ENCODE measurements at places on chromosomes 5 and 9.

DNA sequence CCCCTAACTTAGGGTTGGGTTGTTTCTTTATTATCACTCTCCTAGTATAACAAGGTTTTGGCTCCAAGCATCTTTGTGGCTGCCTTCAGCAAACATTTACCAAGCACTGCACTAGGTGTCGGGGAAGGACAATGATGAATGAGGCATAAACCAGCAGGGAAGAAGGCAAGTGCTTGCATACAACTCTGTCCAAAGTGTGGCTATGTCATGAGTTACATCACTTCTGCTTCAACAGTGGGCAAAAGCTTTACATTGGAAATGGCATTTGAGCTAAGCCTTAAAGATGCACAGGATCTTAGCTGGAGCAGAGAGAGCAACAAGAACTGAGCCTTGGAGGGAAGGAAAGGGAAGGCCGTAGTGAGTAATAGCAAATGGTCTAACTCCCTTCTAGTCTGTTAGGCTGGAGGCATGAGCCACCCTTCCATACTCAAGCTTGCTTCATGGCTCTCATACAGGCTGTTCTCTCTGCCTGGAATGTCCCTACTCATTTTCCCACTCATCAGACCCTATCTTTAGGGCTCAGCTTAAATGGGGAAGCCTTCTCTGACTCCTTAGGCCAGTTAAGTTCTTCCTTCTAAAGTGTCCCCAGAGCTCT, 121.8 kb downstream of the SEMA6A start:
- DNase-seq: no peak

DNA sequence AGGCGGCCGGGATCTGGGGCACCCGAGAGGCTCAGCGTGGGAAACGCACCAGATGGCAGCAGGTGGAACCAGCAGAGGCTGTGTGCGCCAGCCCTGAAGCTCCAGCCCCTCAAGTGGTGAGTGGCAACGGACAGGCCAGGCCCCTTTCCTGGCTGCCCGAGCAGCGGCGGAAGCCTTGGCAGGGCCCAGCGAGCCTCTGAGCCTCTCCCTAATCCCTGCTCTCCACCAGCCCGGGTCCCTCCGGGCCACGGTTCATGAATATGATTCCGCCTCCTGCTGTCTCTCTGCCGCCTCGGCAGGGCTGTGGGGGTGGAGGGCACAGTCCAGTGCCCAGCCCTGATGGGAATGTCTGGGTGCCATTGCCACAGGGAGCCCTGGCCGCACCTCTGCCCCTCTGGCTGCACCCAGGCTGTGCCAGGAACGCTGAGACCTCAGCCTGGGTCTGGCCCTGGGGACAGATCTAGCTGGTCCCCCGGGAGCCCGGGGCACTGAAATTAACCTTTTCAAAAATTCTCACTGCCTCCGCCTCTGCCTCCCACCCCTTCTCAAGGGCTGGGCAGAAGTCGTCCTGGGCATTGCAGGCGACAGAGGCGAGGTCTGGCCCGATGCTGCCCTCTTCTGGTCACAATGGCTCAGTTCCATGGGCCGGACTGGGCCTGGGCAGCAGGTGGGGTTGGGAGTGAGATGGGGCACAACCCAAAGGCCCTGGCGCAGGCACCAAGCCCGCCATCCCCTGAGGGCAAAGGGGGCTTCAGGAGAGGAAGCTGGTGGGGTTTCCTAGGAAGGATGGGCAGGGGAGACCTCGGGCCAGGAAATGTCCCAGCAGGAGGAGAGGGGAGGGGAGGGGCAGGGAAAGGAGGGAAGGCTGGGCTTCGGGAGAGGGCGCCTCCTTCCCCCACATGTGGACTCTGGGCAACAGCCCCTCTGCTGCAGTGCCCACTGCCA, 20.3 kb downstream of the CCDC187 start:
- peak; percentile 83 for DNase-seq

DNA sequence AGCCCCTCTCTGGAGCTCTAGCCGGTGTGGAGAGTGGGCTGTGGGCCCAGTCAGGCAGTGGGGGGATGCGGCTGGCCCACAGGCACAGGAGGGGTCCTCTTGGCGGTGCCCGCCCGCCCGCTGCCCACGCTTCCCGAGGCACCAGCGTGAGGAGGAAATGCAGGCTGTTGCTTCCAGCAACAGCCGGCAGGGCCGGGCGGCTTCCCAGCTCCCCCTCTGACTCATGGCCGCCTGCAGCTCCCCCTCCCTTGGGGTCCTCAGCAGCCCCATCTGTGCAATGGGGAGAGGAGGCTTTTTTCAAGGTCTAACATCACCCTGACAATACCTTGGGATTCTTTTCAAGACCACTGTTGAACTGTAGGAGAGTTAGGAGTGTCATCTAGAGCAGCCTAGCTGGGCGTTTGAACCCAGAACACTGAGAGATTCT, 10.4 kb downstream of the CXXC5 start:
- no peak for DNase-seq

DNA sequence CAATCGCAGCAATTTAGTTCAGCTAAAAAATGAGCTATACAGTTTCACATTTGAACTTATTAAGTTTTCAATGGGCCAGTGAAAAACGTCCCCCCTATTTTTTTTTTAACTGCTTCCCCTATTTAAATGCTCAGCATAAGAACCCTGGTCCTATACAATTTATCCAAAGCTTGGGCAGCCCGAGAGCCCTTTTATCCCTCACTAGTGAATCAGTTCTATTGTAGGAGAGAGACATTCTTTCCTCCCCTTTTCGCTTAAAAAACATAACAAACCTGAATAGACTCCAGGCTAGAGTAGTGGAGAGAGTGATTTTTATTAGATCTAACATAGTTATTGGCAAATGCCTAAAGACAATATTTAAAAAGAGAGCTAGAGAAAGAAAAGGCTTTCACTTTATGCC, 1.4 kb downstream of the LIX1 start:
- no peak for DNase-seq

- no peak for DNase-seq
Measured at GRCh38 chr5:61397937-61398336, 65.9 kb downstream of the ZSWIM6 start.

Measured in right forelimb (tissue), 1 donor.